Left ventricle myocardium inferior (tissue), 1 donor: ENCODE measurements at places on chromosomes 1 and 21. TPM values are rescaled to one million over a fixed set of nuclear protein-coding genes. Genes with fewer than 3 reads are reported as not detected.

Gene CLIC6
- 11.2 TPM for total RNA-seq

Gene GABRD
- total RNA-seq: 0.41 TPM

Gene FAM177B
- not detected for total RNA-seq

DNA sequence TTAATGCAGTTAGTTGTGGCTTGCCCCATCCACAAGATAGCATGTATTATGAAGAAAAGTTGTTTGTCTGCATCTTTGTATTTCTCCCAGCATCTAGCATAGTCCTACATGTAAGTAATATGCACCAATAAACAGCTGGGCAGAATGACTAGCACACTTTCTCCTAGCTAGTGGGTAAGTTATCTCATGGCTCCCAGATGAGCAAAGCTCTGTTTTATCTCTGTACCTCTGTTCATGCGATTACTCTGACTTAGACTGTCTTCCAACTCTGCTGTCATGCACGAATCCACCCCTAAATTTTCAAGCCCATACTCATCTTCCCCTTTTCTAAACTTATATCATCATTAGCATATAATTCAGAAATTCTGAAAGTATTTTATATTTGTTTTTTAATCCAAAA lies 37.5 kb upstream of the KCTD3 start:
- no peaks in the 10 kb centered on the region for H3K36me3 ChIP-seq
- H3K4me3 ChIP-seq: no peak overlapping the region
- peaks cover 10% of the 10 kb centered on the region for H3K27me3 ChIP-seq
- DNase-seq: no peak

DNA sequence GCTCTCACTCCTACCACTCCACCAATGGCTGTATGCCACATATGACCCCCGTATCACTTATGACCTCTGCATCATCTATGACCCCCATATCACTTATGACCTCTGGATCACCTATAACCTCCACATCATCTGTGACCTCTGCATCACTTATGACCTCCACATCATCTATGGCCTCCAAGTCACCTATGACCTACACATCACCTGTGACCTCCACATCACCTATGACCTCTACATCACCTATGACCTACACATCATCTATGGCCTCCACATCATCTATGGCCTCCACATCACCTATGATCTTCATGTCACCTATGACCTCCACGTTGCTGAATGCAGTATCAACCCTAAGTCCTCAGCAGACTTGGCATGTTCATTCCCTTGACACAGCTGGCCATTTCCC lies 271.2 kb downstream of the MATN1 start:
- DNase-seq: no peak
- peaks cover 5% of the 10 kb centered on the region for H3K27me3 ChIP-seq
- no peaks in the 10 kb centered on the region for H3K4me1 ChIP-seq
- H3K27ac ChIP-seq: no peak overlapping the region
- H3K4me3 ChIP-seq: no peak overlapping the region

DNA sequence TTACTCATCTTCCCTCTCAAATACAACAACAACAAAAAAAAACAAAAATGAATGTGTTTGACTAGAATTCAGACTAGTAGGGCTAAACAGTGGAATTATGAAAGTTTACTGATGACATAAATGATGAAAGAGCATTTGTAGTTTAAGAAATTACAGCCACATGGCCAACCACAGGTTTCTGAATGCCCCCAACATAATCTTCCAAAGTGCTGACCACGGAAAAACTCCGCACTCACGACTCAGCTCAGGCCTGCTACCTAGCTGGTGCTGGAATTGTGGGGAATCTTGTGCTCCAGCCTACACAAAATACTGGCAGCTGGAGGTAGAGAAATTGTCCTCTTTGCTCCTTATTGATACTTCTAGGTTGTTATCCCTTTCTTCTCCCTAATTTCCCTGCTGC lies 23.6 kb upstream of the TBX15 start:
- no peak overlapping the region for H3K27ac ChIP-seq
- H3K4me1 ChIP-seq: peaks cover 25% of the 10 kb centered on the region
- no peaks in the 10 kb centered on the region for H3K36me3 ChIP-seq
- no peak overlapping the region for H3K4me3 ChIP-seq
- DNase-seq: no peak

GRCh38 chr1:193404236-193404635 lies 217.8 kb upstream of the B3GALT2 start:
- no peaks in the 10 kb centered on the region for H3K36me3 ChIP-seq
- DNase-seq: no peak
- H3K27ac ChIP-seq: no peak overlapping the region

GRCh38 chr1:10897321-10897980 lies 101.0 kb upstream of the CASZ1 start:
- no peak overlapping the region for H3K27ac ChIP-seq
- DNase-seq: no peak
- H3K4me1 ChIP-seq: no peaks in the 10 kb centered on the region
- peaks cover 88% of the 10 kb centered on the region for H3K27me3 ChIP-seq
- no peaks in the 10 kb centered on the region for H3K36me3 ChIP-seq

- H3K4me3 ChIP-seq: no peak overlapping the region
- H3K27me3 ChIP-seq: no peaks in the 10 kb centered on the region
- no peak overlapping the region for H3K27ac ChIP-seq
- H3K36me3 ChIP-seq: no peaks in the 10 kb centered on the region
These were observed 415.5 kb downstream of the NUF2 start for GRCh38 chr1:163737261-163737660.

- H3K4me3 ChIP-seq: no peak overlapping the region
- no peak overlapping the region for H3K27ac ChIP-seq
- no peaks in the 10 kb centered on the region for H3K36me3 ChIP-seq
- H3K4me1 ChIP-seq: peaks cover 22% of the 10 kb centered on the region
- no peaks in the 10 kb centered on the region for H3K27me3 ChIP-seq
These were observed 39.7 kb upstream of the ATP1A1 start for GRCh38 chr1:116333171-116334014.

GRCh38 chr1:186152227-186152619 lies 222.8 kb downstream of the TPR start:
- H3K27me3 ChIP-seq: no peaks in the 10 kb centered on the region
- H3K4me1 ChIP-seq: peaks cover 4% of the 10 kb centered on the region
- no peak overlapping the region for H3K4me3 ChIP-seq

DNA sequence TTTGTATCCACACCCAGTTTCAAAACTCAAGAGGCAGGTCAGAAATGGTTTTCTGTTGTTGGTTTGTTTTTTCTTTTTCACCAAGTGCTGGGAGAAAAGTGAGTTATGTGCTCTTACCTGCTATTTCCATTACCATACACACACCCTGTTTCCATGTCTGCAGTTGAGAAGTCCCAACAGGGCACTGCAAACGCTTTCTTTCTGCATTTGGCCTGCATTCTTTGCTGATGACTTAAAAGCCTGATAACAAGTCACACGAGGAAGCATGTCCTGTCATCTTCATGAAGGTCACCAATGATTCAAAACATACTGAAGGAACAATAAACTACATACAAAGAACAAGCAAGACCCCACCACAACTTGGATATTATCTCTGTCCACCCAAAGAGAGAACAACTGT lies 24.8 kb upstream of the KCNE1 start:
- H3K27me3 ChIP-seq: no peaks in the 10 kb centered on the region
- H3K4me3 ChIP-seq: no peak overlapping the region
- peaks cover 29% of the 10 kb centered on the region for H3K4me1 ChIP-seq
- H3K36me3 ChIP-seq: no peaks in the 10 kb centered on the region
- no peak for DNase-seq
- peak overlapping the region; percentile 44 for H3K27ac ChIP-seq

DNA sequence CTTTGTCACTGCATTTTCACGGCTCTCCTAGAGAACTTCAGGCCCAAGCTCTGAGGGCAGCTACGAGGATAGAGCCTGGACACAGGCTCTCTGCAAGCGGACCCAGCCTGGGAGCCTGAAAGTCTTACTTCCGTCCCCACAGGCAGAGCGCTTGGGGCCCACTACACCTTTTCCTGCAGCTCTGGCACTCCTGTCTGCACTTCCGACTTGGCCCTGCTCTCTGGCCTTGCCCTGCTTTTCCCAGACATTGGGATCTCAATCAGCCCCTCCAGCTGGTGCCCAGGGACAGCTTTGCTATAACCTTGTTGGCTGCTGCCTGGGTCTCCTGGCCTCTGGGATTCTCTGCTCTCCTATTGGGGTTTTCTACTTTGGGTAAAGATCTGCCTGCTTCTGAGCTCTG lies 27.6 kb downstream of the WNT4 start:
- no peak overlapping the region for H3K4me3 ChIP-seq
- H3K36me3 ChIP-seq: peaks cover 10% of the 10 kb centered on the region
- H3K4me1 ChIP-seq: peaks cover 73% of the 10 kb centered on the region
- H3K27ac ChIP-seq: peak overlapping the region; percentile 29

GRCh38 chr1:202107321-202107761 lies 15.4 kb upstream of the GPR37L1 start:
- no peaks in the 10 kb centered on the region for H3K27me3 ChIP-seq
- H3K4me1 ChIP-seq: peaks cover 41% of the 10 kb centered on the region
- peak overlapping the region; percentile 94 for H3K27ac ChIP-seq
- no peak overlapping the region for H3K4me3 ChIP-seq

DNA sequence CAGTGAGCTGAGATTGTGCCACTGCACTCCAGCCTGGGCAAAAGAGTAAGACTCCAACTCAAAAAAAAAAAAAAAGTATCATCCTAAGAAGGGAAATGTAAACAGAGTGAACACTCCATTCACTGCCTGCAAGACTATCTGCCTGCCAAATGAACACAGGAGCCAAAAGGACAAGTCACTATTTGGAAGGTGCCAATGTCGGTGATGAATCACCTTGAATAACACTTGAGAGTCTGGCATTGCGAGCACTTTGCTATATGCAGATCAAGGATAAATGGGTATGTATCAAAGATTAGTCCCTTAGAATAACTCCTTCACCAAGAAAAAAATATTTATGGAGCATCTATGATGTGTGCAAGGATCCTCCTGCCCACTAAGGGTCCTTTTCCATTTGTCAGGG lies 6.6 kb downstream of the UBR4 start:
- H3K27ac ChIP-seq: peak overlapping the region; percentile 36
- no peak for DNase-seq
- no peak overlapping the region for H3K4me3 ChIP-seq
- H3K36me3 ChIP-seq: peaks cover 28% of the 10 kb centered on the region
- H3K4me1 ChIP-seq: peaks cover 93% of the 10 kb centered on the region
- H3K27me3 ChIP-seq: no peaks in the 10 kb centered on the region

DNA sequence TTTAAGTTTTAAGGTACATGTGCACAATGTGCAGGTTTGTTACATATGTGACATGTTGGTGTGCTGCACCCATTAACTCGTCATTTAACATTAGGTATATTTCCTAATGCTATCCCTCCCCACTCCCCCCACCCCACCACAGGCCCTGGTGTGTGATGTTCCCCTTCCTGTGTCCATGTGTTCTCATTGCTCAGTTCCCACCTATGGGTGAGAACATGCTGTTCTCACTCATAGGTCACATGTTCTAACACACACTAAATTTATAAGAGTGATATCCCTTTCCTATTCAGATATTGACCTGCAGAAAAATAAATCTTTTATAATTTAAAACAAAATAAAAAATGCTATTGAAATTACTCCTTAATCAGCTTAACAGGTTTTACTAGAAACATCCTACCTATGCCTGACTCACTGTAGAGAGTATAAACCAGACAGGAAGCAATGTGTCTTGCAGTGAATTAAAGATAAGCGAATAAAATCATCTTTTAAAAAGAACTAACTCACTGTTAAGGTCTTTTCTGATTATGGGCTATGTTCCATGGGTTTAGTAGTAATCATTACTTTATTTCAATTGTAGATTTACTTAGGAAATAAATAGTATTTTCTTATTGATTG lies 82.0 kb upstream of the DPH5 start:
- peaks cover 59% of the 10 kb centered on the region for H3K4me1 ChIP-seq
- no peaks in the 10 kb centered on the region for H3K27me3 ChIP-seq
- no peaks in the 10 kb centered on the region for H3K36me3 ChIP-seq
- no peak for DNase-seq
- H3K27ac ChIP-seq: peak overlapping the region; percentile 51
- H3K4me3 ChIP-seq: no peak overlapping the region

GRCh38 chr1:13478692-13479091 lies 35.1 kb downstream of the LRRC38 start:
- H3K27ac ChIP-seq: no peak overlapping the region
- H3K36me3 ChIP-seq: no peaks in the 10 kb centered on the region
- no peaks in the 10 kb centered on the region for H3K4me1 ChIP-seq
- no peak overlapping the region for H3K4me3 ChIP-seq

- no peaks in the 10 kb centered on the region for H3K36me3 ChIP-seq
- no peak for DNase-seq
- peaks cover 15% of the 10 kb centered on the region for H3K4me1 ChIP-seq
- no peak overlapping the region for H3K4me3 ChIP-seq
These were observed 104.9 kb upstream of the SLC2A1 start for GRCh38 chr1:43063394-43064219.

- no peaks in the 10 kb centered on the region for H3K36me3 ChIP-seq
- H3K4me3 ChIP-seq: no peak overlapping the region
- H3K4me1 ChIP-seq: peaks cover 17% of the 10 kb centered on the region
- DNase-seq: no peak
- H3K27ac ChIP-seq: no peak overlapping the region
- no peaks in the 10 kb centered on the region for H3K27me3 ChIP-seq
These were observed 197.7 kb downstream of the NRIP1 start for GRCh38 chr21:14866859-14867765.
